ENCODE measurements at places on chromosomes 5 and 9. TPM values are rescaled to one million over a fixed set of nuclear protein-coding genes. Genes with fewer than 3 reads are reported as not detected.

DNA sequence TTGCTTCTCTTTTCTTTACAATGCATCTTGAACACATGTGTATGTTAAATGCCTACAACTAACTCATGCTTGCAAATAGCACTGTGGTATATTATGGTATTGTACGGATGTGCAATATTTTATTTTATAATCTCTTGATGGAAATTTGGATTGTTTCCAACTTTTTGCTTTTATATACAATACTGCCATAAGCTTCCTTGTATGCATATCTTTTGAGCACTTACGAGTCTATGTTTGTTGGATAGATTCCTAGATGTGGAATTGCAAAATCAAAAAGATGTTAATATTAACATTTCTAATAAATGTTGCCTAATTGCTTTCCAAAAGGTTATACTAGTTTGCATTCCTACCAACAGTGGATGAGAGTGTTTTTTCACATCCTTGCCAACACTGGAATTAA, 3.4 kb upstream of the GALNT12 start:
- H3K4me3 ChIP-seq = no peak overlapping the region
- H3K36me3 ChIP-seq = no peaks in the 10 kb centered on the region
- H3K27ac ChIP-seq = no peak overlapping the region
- DNase-seq = no peak
- peaks cover 9% of the 10 kb centered on the region for H3K4me1 ChIP-seq

Gene SLC36A2
- 0.25 TPM for total RNA-seq

DNA sequence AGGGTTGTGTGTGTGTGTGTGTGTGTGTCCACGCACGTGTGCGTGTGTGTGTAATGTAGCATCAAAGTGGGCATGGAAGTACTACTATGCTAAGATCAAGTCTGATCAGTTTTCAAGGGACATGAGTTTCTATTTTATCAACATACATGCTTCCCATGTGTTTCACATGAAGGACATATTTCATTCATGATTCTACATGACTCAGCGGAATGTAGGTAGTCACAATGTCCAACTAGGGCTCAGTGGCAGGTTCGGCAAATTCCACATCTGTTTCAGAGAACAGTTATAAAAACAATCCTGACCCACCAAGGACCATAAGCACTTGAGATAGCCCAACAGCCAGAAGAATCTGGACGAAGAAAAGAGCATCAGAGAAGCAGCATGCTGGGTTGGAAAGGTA, 148.3 kb downstream of the SPOCK1 start:
- no peaks in the 10 kb centered on the region for H3K27me3 ChIP-seq
- H3K36me3 ChIP-seq = no peaks in the 10 kb centered on the region
- H3K4me3 ChIP-seq = no peak overlapping the region
- H3K27ac ChIP-seq = no peak overlapping the region

Gene MEGF10
- total RNA-seq = 0.48 TPM

GRCh38 chr5:77707791-77708190, 68.3 kb downstream of the TBCA start:
- no peak overlapping the region for H3K27ac ChIP-seq
- H3K4me3 ChIP-seq = no peak overlapping the region
- H3K4me1 ChIP-seq = no peaks in the 10 kb centered on the region
- peaks cover 45% of the 10 kb centered on the region for H3K36me3 ChIP-seq

Gene PCDHA11
- total RNA-seq = not detected

- DNase-seq = no peak
- H3K36me3 ChIP-seq = no peaks in the 10 kb centered on the region
- no peak overlapping the region for H3K27ac ChIP-seq
- no peaks in the 10 kb centered on the region for H3K4me1 ChIP-seq
- H3K4me3 ChIP-seq = no peak overlapping the region
Observed at GRCh38 chr5:77644371-77645157, 6.1 kb upstream of the OTP start.

- no peak for DNase-seq
- peaks cover 26% of the 10 kb centered on the region for H3K4me1 ChIP-seq
- H3K27ac ChIP-seq = no peak overlapping the region
- no peaks in the 10 kb centered on the region for H3K36me3 ChIP-seq
- no peaks in the 10 kb centered on the region for H3K27me3 ChIP-seq
Observed at GRCh38 chr5:76425928-76426804, 23.1 kb downstream of the IQGAP2 start.

Gene IER5L
- 4.9 TPM for total RNA-seq

- no peaks in the 10 kb centered on the region for H3K36me3 ChIP-seq
- DNase-seq = peak; percentile 7
- H3K4me3 ChIP-seq = no peak overlapping the region
- H3K27ac ChIP-seq = no peak overlapping the region
Observed at GRCh38 chr9:119332522-119332921, 36.7 kb downstream of the BRINP1 start.

- no peak overlapping the region for H3K4me3 ChIP-seq
- H3K27ac ChIP-seq = no peak overlapping the region
- H3K4me1 ChIP-seq = peaks cover 15% of the 10 kb centered on the region
- peaks cover 18% of the 10 kb centered on the region for H3K36me3 ChIP-seq
- peak; percentile 19 for DNase-seq
- H3K27me3 ChIP-seq = no peaks in the 10 kb centered on the region
Observed at GRCh38 chr9:129494113-129494789, 126.7 kb downstream of the C9orf50 start.

DNA sequence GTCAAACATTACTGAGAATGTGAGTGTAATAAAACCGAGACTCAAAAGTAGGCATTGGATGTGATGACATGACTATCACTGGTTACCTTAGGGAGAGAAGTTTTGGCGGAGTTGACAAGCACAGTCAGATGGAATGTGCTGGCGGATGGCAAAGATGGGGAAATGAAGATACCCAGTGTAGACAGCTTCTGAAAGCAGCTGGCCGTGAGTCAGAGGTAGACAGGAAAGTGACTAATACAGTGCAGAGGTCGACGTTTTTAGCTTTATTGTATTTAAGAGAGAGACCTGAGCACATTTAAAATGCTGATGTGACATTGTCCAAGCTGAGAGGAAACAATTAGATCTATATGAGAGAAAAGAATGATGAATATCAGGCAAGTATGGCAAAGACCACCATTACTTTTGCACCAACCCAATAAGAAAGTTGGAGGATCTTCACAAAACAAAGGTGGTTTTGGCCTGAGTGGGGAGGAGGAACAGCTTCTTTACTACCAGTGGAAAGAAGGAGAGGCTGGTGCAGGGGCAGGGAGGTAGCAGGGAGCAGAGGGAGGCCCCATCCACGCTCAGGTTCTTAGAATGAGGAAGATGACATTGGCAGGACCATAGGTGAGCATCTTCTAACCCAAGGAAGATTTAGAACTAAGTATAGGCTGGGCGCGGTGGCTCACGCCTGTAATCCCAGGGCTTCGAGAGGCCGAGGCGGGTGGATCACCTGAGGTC, 36.7 kb upstream of the KCNIP1 start:
- H3K4me3 ChIP-seq = no peak overlapping the region
- no peaks in the 10 kb centered on the region for H3K4me1 ChIP-seq
- no peaks in the 10 kb centered on the region for H3K27me3 ChIP-seq
- DNase-seq = no peak
- H3K27ac ChIP-seq = no peak overlapping the region

DNA sequence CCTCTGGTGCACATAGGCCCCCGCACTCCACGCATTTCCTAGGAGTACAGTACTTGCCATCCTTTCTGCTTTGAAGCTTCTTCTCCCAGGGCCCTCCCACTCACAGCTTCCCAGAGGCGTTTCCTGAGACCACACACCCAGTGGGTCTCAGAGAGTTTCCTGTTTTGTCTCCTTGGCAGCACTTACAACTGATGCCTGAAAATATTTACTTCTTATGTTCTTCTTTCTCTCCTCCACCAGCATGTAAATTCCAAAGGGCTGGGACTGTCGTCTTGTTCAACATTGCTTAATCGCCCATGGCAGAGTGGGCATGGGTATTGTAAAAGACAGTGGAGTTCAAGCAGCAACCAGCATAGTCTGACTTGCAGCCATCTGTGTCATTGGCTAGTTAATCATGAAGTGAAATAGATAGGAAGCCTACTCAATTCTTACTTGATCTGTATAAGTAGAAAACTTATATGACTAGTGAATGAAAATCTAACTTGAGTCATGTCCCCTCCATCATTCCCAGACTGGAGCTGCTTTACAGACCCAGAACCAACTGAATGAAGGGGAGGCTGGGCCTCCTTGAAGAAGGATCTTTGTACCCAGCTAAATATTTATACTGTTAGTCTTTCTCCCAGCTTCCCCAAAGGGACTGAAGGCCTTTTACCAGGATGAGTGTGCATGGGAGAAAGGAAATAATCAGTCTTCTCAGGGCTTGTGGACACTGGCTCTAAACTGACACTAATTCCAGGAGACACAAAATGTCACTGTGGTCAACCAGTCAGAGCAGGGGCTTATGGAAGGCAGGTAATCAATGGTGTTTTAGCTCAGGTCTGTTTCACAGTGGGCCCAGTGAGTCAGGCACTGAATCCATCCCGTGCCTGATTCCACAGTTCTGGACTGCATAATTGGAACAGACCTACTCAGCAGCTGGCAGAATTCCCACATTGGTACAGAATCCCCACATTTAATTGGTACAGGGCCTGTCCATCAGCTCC, 116.4 kb downstream of the SV2C start:
- H3K36me3 ChIP-seq = no peaks in the 10 kb centered on the region
- DNase-seq = no peak
- H3K27me3 ChIP-seq = peaks cover 8% of the 10 kb centered on the region
- H3K4me1 ChIP-seq = no peaks in the 10 kb centered on the region
- no peak overlapping the region for H3K27ac ChIP-seq

GRCh38 chr9:126844085-126844484, 16.4 kb upstream of the ZBTB34 start:
- H3K36me3 ChIP-seq = peaks cover 9% of the 10 kb centered on the region
- DNase-seq = no peak
- H3K27ac ChIP-seq = no peak overlapping the region
- H3K27me3 ChIP-seq = no peaks in the 10 kb centered on the region
- H3K4me3 ChIP-seq = no peak overlapping the region

Gene OTP
- total RNA-seq = not detected

Gene ECM2
- total RNA-seq = 32.4 TPM

- H3K36me3 ChIP-seq = peaks cover 52% of the 10 kb centered on the region
- H3K4me3 ChIP-seq = no peak overlapping the region
- H3K4me1 ChIP-seq = peaks cover 15% of the 10 kb centered on the region
Observed at GRCh38 chr5:39394946-39395345, 29.8 kb downstream of the DAB2 start.

GRCh38 chr5:7794311-7794710, 56.6 kb downstream of the CFAP90 start:
- H3K4me1 ChIP-seq = no peaks in the 10 kb centered on the region
- no peak for DNase-seq
- no peaks in the 10 kb centered on the region for H3K27me3 ChIP-seq
- H3K27ac ChIP-seq = no peak overlapping the region

Gene PCDHB14
- 6.1 TPM for total RNA-seq

DNA sequence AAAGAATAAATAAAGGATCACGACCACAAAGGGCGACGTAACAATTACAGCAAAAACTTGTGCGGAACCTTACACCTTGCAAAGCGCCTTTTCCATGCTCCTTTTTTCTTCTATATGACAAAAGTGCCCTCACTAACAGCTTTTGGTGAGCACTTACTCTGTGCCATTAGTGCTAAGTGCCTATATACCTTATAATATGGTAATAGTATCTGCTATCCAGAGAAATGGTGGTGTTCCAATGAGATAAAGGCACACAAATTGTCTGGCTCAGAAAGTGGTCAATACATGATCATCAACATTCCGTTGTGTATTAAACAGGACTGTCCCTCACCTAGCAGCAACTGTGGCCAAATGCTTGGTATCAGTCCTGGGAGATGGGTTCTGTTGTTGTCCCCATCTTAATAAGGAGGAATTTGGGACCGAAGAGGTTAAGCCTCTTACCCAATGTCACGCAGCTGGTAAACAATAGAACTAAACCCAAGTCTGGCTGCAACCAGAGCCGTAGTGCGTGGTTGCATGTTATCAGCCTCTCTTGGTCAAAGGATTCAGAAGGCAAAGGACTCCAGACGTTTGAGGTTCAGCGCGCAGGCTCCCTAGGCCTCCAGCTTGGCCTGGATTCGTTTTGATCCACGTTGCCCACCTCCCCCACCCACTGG, 564 bp upstream of the TOR2A start:
- DNase-seq = no peak
- no peaks in the 10 kb centered on the region for H3K27me3 ChIP-seq
- peaks cover 28% of the 10 kb centered on the region for H3K4me1 ChIP-seq

GRCh38 chr5:170611449-170612090, 107.8 kb downstream of the KCNIP1 start:
- H3K4me1 ChIP-seq = no peaks in the 10 kb centered on the region
- H3K27ac ChIP-seq = no peak overlapping the region
- no peak overlapping the region for H3K4me3 ChIP-seq
- H3K36me3 ChIP-seq = no peaks in the 10 kb centered on the region
- H3K27me3 ChIP-seq = no peaks in the 10 kb centered on the region
- no peak for DNase-seq

- H3K27me3 ChIP-seq = peaks cover 11% of the 10 kb centered on the region
- DNase-seq = peak; percentile 26
- H3K4me3 ChIP-seq = peak overlapping the region; percentile 57
- peaks cover 14% of the 10 kb centered on the region for H3K4me1 ChIP-seq
- no peak overlapping the region for H3K27ac ChIP-seq
- no peaks in the 10 kb centered on the region for H3K36me3 ChIP-seq
Observed at GRCh38 chr5:1010181-1010510, 1.5 kb downstream of the NKD2 start.

Data from heart left ventricle (tissue), 16 donors.